G401 (cell line): ENCODE measurements at places on chromosomes 3 and 15.

- no peak for DNase-seq
These were observed 185.1 kb upstream of the POU1F1 start for GRCh38 chr3:87461443-87461842.

GRCh38 chr3:184067573-184068055 is 14.8 kb downstream of the HTR3C start:
- no peak for DNase-seq

DNA sequence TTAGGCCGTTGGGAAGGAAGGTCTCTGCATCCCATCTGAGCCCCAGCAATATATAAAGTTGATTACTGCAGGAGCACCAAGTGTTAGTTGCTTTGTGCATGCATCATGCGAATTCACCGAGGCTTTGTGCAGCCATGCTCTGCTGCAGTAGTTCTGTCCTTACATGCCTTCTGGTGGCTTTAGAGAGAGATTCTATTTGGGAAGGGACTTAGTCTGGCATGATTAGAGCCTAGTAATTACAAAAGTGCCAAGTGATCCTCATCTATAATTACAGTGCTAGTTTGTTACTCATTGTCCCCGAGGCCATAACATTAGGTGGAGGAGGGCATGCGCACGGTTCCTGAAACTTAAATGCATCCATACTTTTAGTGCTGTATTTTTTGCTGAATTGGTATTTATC is 353.6 kb downstream of the CNTN4 start:
- DNase-seq = no peak

DNA sequence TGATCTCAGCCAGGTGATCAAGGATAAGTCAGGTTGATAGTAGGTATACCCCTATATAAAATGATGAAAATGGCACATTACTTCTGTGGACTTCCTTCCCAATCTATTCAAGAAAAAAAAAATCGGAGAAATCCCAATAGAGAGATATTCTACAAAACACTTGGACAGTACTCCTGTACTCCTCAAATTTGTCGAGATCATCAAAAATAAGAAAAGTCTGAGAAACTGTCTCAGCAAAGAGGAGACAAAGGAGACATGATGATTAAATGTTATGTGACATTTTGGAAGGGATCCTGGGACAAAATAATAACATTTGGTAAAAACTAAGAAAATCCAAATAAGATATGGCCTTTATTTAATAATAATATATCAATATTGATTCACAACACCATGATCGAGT is 94.6 kb downstream of the DCLK3 start:
- no peak for DNase-seq

GRCh38 chr3:72338942-72339669 is 509.1 kb downstream of the SHQ1 start:
- peak; percentile 12 for DNase-seq

DNA sequence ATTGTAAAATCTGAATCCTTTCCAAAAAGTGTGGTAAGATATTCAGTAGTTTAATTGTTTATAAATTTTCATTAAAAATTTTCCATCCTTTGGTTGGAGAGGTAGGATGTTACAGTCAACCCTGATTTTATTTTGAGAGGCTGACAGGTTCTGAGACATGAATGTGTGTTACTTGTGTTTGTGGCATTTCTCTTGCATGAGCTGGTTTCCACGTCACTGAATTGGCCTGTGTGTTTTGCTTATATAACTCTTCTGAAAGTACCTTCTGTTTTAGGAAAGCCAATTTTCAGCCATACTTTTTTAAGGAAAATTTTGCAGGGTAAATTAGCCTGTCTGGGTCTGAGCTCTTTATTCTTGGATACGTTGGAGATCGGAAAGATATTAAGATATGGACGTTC is 30.7 kb downstream of the PXYLP1 start:
- no peak for DNase-seq

DNA sequence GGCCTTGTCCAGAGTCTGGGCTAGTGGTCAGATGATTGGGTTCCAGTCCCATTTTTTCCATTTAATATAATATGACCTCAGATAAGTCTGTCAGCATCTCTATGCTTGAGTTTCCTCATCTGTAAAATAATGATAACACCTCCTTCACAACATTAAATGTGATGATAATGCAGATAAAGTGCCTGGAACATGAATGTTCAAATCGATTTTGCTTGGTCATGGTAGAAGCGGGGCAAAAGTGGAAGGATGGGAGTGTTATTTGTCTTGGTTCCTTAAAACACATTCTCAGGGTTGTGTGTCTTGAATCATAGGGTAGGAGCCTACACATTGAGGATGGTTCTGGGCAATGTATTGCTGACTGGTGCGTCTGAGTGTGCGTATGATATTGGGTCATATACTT is 16.9 kb downstream of the ARIH2 start:
- DNase-seq = no peak

DNA sequence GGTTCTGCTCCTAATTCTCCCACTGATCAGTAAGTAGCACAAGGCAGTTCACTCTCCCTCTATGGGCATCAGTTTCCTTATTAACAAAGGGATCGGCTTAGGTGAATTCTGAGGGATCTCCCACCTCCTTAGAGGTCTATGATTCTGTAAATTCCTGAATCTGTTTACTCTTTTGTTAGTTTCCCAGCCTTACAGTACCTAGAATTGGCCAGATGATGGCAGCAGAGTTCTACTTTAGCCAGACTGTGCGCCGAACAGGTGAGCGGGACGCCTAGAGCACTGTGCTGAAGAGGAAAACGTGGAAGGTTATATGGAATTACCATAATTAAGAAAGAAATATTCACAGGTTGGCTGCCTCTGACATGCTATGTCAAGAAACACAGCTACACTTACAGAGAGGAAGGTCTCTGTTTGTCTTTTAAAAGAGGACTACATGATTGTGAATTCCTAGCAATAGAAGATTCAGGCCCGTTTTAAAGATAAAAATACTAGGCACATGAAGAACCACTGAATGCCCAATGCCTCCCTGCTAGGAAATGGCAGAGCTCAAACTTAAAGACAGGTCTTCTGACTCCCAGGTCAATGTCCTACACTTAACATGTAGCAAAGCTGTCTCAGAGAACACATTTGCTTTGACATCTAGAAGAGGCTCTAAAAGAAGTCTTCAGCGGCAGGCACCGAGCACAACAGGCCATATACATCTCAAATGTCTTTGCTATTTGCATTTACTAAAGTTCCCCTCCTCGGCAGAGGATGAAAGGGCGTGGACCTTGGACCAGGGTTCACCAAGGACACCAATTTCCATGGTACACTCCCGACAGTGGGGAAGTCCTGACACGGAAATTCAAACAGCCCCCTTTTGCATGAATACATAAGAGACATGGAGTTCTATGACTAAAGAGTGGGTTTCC is 259.9 kb downstream of the FGF12 start:
- peak; percentile 86 for DNase-seq

DNA sequence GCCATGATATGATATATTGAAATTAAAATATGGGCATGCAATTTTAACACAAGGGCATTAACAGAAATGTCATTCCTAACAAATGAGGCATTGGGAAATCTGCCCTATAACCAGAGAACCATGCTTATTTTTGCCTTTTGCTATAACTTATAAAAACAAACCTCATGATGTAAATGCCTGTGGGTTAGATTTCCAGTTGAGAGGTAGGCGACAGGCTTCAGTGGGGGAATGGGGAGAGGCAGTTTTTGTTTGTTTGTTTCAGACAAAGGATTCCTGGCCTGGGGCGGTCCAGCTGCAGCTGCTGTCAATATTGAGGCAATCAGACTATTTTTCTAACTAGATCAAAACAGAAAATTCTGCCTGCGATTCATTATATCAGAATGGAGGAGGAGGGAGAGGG is 490.4 kb upstream of the CFAP20DC start:
- DNase-seq = no peak

GRCh38 chr3:49534581-49535441 is 19.5 kb upstream of the BSN start:
- peak; percentile 79 for DNase-seq

- DNase-seq = no peak
These were observed 131.3 kb downstream of the SMAD6 start for GRCh38 chr15:66833371-66833770.

GRCh38 chr3:186057594-186057993 is 51.3 kb downstream of the ETV5 start:
- DNase-seq = no peak

- DNase-seq = no peak
These were observed 33.3 kb downstream of the TRPM7 start for GRCh38 chr15:50653156-50653743.

DNA sequence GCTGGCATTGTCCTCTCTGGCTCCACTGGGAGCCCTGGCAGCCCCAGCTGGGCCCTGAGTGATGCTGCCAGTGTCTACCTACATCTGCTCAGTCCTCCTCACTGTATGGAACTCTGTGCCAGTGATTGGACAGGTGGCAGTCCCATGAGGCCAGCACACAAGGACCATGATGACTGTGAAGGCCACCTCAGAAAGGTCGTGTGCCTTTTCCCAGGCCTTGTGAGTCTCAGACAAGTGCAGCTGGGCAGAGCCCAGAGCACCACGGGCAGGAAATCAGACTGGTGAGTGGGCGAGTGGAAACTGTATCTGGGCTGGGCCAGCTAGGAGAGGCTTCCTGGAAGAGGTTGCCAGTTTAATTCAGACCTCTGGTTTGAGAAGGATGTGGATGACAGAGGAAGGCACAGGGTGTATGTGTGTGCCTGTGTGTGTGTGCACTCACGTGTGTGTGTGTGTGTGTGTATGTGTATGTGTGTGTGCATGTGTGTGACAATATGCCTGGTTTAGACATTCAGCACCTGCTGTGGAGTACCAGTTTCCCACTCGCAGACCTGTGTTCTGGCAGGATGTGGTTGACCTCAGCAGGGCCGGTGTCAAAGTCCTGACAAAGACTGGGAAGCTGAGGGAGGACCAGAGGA is 7.0 kb downstream of the MAPKAPK3 start:
- DNase-seq = no peak

DNA sequence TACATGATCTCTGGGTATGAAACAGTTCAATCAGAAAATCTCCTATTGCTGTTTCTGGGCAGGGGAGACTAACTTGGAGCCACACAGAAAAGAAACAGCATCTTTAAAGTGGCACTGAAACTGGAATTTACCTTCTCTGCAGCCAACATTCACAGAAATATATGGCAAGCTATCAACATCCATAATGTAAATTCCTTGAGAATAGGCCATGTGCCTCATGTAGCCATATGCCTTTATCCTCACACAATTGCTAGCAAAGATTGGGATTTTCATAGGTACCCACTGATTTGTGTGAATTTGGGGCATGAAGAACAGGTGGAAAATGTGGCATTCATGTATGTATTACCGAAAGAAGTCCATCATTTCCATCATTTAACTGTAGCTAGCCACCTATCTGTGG is 386.3 kb upstream of the TMCO5A start:
- DNase-seq = no peak

- no peak for DNase-seq
These were observed 30.7 kb downstream of the CLEC3B start for GRCh38 chr3:45056608-45057301.

- DNase-seq = no peak
These were observed 54.5 kb upstream of the C3orf80 start for GRCh38 chr3:160170409-160171370.
